IMR-90 (cell line): ENCODE measurements at places on chromosomes 6 and 20. TPM values are rescaled to one million over a fixed set of nuclear protein-coding genes. Genes with fewer than 3 reads are reported as not detected.
A peak's percentile ranks its signal among the peaks of the same experiment; 100 is the strongest.

DNA sequence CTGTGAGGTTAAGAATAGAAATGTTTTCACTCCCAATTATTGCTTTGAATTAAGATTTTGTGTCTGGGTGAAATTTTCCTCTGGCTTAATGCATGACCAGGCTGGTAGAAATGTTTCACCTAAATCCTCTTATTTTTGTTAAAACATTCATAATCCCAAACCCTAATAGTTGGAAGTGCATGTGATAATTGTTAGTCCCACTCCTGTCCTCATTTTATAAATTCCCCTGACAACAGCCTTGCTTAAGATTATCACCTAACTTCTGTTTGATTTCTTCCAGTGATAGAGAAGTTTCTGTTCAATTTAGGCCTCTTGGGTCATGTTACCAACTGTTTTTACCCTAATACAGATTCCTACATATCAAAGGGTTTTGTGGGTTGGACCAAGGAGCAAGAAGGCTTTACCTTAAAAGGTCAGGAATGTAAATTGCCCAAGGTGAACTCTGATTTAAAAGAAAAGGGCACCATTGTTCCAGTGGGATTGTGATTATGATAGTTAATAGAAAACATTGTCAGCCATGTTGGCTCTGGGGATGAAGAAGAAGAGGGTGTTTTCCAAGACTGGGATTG lies 158.7 kb upstream of the CENPW start:
- no peak for DNase-seq

- DNase-seq = no peak
Observed at GRCh38 chr6:129874837-129875236, 13.7 kb upstream of the TMEM244 start.

GRCh38 chr6:38225766-38226165 lies 406.2 kb downstream of the ZFAND3 start:
- DNase-seq = no peak

- peak; percentile 9 for DNase-seq
Observed at GRCh38 chr6:110039981-110040383, 61.9 kb downstream of the GPR6 start.

DNA sequence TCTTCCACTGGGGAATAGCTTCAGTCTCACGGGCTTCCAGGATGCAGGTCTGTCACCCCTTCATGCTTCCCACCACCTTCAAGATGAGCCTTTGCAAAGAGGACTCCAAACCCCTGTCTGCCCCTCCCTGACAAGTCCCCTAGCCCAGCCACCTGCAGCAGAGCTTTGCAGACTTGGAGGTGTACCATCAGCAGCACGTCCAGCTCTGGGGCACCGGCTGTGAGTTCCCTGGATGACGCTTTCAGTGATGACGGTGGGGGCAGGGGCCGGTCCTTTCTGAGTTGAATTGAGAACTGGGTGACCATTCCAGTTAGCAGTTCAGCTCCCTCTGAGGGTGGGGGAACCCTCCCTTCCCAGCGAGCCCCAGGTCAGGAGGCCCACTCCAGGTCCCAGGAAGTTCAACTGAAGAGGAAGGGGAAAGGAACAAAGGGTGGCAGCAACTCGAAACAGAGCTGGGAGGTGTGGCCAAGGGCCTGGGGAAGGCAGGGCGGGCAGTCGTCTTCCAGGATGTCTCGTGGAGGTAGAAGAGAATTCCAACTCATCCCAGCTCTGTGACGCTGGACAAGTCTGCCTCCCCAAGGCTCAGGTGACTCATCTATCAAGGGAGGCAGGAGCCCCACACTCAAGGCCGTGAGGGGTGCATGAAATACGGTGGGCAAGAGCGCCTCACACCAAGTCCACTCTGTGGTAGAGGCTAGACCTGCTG lies 86.0 kb downstream of the PTPN1 start:
- peak; percentile 24 for DNase-seq

GRCh38 chr6:85551264-85551663 lies 42.4 kb downstream of the SNX14 start:
- DNase-seq = no peak

DNA sequence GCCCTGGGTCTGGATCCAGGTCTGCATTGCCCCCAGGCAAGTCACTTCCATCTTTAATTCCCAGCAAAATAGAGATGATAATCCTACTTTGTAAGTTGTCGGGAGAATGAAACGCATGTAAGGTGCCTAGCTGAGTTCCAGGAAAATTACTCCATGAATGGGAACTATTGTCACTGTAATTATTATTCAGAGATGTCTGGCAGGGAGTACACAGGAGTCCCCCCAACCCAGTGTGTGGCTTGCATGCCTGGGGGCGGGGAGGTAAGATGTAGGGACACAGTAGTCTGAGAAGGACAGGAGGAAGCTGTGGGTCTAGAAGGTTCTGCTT lies 85.4 kb downstream of the CD40 start:
- DNase-seq = no peak

DNA sequence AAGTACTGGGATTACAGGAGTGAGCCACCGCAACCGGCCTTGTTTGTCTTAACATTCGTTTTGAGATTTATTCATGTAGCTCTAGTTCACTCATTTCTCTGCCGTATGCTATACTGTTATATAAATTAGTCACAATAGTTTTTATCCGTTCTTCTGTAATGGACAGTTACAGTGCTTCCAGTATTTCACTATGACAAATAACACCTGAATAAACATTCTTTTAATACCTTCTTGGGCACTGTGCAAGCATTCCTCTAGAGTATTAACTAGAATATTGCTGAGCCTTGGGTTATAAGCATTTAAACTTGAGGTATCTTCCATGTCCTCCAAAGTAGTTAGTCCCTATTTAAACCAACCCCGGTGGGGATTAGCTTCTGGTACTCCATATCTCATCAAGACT lies 45.6 kb downstream of the STK38 start:
- DNase-seq = no peak

DNA sequence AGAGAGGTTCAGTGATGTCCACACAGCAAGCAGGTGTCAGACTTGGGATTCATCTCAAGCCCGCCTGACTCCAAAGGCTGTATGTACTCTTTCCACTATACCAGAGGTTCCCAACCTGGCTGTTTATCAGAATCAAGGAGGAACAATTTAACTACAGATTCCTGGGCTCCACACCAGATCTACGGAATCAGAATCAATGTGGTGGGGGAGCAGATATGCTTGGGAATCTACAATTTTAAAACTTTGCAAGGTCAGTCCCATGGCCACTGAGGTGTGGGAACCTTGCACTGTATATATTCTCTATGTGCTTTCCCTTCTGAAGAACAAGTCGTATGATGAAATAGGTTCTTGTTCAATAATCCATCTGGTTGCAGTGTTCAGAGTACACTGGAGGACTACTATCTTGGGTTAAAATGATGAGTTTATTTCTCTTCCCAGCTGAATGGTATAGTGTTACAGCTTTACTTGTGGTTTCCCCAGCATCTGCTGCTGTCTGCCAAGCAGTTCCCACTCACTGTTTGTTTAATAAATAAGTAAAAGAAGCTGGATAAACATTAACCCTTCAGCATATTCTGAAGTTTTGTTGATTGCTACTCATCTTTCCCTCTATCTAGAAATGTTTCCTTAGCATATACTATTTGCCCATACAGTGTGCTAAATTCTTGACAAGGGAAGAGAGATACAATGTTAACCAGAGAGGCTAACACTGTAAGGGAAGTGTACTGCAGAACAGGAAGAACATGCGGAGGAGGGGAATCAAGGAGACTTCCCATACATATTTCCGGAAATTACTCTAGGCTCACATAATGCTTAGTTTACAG lies 9.9 kb downstream of the TTI1 start:
- peak; percentile 96 for DNase-seq

- peak; percentile 45 for DNase-seq
Observed at GRCh38 chr6:148423133-148423532, 80.5 kb downstream of the SASH1 start.

- no peak for DNase-seq
Observed at GRCh38 chr20:3243718-3244358, 4.8 kb upstream of the SLC4A11 start.

DNA sequence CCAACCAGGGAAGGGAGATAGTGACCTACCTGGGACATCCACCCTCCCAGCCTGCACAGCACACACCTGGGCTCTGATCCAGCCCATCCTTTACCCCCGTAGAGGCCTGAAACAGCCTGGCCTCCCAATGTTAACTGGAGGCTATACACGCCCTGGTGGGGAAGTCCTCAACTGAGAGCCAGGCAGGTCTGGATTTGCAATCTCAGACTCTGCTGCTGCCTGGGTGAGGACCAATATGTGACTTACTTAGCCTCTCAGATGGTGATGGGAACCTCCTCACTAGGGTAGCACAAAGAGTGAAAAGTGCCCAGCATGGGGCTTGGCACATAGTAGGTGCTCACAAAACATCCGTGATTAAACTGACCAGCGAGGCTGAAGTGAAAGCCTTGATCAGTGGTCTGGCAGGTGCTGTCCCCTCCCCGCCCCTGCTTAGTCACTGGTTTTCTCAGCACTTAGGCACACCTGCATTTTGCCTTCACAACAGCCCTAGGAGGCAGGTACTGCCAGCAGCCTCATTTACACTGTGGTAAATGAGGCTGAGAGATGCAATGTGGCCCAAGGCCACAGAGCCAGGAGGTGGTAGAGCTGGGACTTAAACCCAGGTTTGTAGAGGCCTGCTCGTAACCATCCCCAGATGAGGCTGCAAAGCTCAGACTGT lies 12.4 kb downstream of the PEDS1 start:
- no peak for DNase-seq

DNA sequence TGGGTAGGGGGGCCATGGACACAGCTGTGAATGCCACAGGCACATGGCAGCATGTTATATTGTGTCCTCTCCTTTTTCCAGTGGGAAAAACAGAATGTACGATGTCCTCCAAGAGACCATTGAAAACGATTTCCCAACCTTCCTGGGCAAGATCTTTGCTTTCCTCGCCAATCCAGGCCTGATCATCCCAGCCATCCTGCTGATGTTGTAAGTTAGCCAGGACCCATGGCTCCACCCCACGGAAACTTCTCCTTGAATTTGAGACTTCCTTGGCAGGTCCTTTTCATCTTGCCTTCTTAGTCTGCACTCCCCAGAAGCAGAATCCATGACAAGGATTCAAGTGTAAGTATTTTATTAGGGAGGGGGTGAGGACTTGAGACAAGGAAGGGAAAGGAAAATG lies 28.2 kb upstream of the NOP56 start:
- no peak for DNase-seq

DNA sequence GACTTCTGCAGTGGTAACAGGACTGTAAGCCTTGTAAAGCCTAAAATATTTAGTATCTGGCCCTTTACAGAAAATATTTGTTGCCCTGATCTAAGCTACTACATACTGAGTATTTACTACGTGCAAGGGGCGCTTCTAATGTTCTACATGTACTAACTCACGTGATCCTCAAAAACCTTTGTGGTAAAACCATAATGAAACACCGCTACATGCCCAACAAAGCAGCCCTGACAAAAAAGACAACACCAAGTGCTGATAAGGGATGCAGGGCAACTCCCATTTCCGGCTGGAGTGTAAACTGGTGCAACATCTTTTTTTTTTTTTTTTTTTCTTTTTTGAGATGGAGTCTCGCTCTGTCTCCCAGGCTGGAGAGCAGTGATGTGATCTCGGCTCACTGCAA lies 85.0 kb downstream of the SULF2 start:
- DNase-seq = no peak

DNA sequence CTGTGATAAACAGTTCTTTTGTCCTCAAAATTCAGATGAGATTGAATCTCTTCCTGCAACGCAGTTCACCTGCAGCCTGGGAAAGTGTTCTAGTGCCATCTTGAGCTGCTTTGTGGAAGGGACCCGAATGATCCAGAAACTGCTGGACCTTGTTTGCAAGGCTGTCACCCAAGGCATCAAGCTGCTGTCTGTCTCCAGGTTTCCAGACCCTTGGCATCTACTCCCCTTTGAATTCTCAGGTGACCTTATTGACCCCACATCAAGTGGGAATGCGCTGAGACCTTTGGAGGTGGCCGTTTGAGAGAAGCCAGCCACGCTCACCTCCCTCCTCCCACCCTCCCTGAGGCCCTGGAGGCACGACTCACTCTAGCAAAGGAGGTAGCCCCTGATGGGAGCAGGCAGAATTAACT lies 112.5 kb downstream of the EDN3 start:
- DNase-seq = no peak

DNA sequence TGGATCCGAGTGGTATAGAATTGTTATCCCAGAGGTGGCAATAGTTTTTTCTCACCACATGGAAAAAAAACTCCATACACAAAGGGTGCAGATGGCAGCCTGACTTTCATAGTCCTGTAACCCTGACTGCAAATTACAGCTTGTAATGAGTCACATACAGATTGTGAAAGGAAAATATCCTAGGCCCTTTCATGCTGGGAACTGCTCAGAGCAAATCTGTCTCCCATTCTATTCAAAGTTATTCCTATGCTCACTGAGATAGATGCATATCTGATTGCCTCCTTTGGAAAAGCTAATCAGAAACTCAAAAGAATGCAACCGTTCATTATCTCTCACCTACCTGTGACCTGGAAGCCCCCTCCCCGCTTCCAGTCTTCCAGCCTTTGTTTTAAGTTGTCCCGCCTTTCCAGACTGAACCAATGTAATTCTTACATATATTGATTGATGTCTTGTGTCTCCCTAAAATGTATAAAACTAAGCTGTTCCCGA lies 108.7 kb upstream of the MAP3K4 start:
- no peak for DNase-seq

GRCh38 chr20:24097506-24098245 lies 109.1 kb upstream of the GGTLC1 start:
- DNase-seq = no peak

- no peak for DNase-seq
Observed at GRCh38 chr6:3777730-3778461, 26.4 kb upstream of the PXDC1 start.

GRCh38 chr20:23565503-23566045 lies 2.7 kb downstream of the CST9L start:
- no peak for DNase-seq

- no peak for DNase-seq
Observed at GRCh38 chr6:34425132-34425497, 754 bp downstream of the RPS10 start.

DNA sequence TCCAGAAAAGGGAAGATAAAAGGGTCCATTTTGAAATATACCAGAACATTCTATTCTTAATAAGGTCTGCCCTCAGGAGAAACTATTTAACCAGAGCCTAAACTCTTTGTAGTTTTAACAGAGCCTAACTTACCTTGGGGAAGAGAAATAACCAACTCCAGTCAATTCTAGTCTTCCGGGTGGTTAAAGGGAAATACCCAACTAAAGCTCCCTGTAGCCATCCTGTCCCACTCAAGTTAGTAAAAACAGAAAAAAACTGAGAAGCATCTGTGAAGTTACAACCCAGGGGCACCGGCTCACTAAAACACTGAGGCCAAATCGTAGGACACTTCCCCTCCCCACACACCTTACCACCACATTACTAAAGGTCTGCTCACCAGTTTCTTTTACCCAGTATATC lies 23.7 kb downstream of the CEP85L start:
- DNase-seq = no peak

GRCh38 chr20:18666803-18667415 lies 79.1 kb downstream of the DTD1 start:
- DNase-seq = no peak

The C20orf204 gene
- 0.09 and 0.11 TPM in 2 replicates for polyA plus RNA-seq

The GMNN gene
- polyA plus RNA-seq = 21.1 and 22.2 TPM in 2 replicates

The POU3F2 gene
- polyA plus RNA-seq = not detected in 2 replicates

The OXT gene
- polyA plus RNA-seq = not detected in 2 replicates

The LY6G6F gene
- not detected in 2 replicates for polyA plus RNA-seq

The KCNK17 gene
- not detected in 2 replicates for polyA plus RNA-seq

The TPMT gene
- polyA plus RNA-seq = 11.3 and 14.1 TPM in 2 replicates

The HCRTR2 gene
- not detected in 2 replicates for polyA plus RNA-seq

The TULP1 gene
- not detected in 2 replicates for polyA plus RNA-seq

The OOEP gene
- polyA plus RNA-seq = not detected in 2 replicates

The HLA-DQA2 gene
- not detected in 2 replicates for polyA plus RNA-seq
